ENCODE measurements at places on chromosomes 3 and 15.

DNA sequence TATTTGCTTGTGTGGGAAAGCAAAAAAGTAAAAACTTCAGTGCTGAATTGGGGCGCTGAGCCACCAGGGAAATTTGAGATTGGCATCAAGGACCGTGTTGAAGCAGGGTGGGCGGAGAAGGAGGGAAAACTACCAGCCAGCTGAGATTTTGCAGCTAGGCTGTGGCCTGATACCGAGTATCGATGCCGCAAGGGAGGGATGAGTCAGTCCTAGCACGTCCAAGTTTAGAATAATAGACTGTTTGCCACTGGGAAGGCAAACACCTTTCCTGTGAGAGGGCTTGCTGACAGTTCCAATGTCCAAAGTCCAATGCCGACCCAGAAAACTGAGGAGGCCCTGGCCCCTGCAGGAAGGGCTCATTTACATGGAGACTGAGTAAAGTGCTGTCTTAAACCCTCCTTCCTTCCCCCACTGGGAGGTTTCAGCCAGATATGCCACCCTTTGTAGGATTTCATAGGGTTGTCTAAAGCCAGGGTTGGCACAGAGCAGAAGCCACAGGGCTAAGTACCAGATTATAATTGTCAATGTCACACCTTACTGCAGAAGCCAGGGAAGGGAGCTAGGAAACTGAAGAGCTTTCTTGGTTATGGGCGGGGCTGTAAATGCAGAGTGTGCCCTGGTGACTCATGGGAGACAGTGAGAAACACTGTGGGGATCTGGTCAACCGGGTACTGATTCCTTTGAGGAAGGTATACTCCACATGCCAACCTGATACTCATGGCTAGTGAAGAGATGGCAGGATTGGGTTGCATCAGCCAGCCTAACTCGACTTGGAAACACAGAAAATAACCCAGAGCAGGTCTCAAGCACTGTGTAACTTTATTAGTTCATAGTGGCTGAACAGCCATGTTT, 28.4 kb upstream of the PIK3CB start:
- no peak for DNase-seq

- DNase-seq = no peak
Measured at GRCh38 chr15:89378296-89379151, 43.9 kb upstream of the POLG start.

- no peak for DNase-seq
Measured at GRCh38 chr3:38560996-38561717, 65.0 kb downstream of the EXOG start.

GRCh38 chr3:178597371-178597770, 61.1 kb downstream of the KCNMB2 start:
- no peak for DNase-seq

GRCh38 chr3:113034011-113034410, 43.2 kb downstream of the GTPBP8 start:
- DNase-seq = no peak

DNA sequence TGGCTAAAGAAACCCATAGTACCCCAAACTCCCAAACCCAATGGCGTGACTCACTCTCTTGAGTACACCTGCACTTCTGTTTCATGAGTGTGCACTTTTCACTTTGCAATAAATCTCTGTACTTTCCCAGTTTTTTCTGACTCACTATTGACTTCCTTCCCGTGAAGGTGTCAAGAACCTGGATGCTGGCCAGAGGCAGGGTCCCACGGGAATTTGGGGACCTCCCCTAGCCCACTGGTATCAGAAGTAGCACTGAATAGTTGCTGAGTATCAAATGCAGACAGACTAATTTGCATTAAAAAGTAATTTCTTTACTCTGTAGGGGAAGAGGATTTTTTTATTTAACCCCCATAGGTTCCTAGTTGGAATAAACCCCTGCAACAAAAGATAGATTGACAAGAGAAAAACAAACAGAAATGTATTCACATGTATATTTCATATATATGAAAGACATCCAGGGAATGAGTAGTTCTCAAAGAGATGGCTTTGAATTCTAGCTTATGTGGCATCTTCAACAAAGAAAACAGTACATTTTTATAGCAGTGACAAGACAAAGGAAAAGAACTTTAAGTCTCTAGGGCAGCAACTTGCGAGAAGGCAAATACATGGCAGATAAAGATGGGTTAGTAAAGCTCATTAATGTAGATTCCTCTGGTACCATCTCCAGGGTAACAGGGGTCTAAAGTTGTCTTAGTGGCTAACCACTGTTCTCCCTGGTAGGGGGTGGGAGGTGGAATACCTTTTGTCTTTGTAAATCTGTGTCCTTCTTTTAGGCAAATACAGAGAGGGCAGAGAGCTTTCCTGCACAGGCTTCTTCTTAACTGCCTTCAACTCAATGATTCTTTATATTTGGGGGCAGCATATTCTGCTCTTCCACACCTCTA, 385.5 kb upstream of the PDZRN3 start:
- no peak for DNase-seq

Measured in GM19239 (cell line).